Activated CD8-positive, alpha-beta T cell treated with anti-CD3 and anti-CD28 coated beads for 36 hours (primary cell): ENCODE measurements at places on chromosomes 6 and 20.

GRCh38 chr6:79137671-79138070 is 59.6 kb upstream of the PHIP start:
- no peak for DNase-seq

GRCh38 chr6:39880594-39880993 is 53.7 kb downstream of the MOCS1 start:
- DNase-seq, result no peak

DNA sequence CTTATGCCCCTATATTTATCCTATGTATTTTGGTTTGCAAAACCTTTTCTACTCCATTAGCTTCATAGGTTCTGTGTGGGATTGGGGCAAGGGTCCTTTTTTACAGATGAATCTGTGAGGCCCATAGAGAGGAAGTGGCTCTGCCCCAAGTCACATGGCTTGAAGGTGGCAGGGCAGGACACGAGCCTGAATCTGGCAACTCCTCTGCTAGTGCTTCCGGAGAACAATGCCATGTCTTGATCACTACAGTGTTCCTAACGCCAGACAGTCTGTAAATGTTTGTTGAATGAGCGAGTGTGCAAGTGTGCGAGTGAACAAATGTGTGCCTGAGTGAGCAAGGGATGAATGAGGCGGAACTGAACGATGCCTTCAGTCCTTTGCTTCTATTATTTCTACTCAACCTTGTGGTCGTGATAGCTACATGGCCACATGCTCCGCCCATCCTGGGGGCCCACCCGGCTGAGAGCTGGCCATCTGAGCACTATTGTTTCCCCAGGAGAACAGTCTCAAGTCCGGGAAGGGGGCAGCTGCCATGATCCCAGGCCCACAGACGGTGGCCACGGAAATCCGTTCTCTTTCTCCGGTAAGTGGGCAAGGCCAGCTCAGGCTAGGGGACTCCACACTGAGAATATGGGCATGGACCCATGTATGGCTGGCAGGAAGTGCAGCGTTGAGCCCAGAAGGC is 17.8 kb upstream of the AAR2 start:
- no peak for DNase-seq

GRCh38 chr6:159378411-159379328 is 209.5 kb downstream of the FNDC1 start:
- DNase-seq, result no peak

DNA sequence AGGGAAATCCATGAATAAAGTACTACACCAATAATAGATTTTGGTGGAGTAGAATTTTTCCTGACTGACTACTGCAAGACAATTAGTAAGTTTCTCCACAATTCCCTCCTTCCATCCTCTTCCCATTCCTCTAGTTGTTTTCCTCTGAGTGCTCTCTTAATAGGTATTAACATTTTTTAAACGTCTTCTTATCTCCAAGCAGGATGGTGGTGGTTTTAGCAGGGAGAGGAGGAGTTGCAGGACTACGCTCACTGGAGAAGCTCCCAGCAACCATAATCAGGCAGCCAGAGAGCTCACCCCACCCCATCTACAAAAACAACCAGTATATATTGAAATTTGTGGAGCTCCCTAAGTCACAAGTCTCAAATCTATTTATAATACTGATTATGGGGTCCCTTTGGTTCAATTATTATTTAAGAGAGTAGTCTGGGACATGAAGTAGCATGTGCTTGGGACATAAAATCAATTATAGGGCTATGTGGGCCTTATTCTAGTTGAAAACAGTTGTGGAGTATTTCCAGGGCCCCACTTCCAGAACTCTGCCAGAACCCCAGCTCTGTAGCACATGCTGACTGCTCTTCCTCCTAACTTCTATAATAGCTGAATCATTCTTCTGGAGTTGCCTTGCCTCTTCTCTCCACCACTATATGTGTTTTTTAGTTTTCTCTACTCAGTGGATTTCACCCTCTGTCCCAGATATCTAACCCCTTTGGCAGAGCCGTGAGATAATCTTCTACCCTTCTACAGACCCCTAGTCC is 49.8 kb downstream of the MYB start:
- DNase-seq, result no peak
